AG09309 (cell line): ENCODE measurements at places on chromosomes 11 and 22.
A peak's percentile ranks its signal among the peaks of the same experiment; 100 is the strongest.

GRCh38 chr11:1051356-1052132 is 15.0 kb upstream of the MUC6 start:
- no peak for DNase-seq

- peak; percentile 44 for DNase-seq
These were observed 289.2 kb downstream of the MN1 start for GRCh38 chr22:27512283-27512761.

DNA sequence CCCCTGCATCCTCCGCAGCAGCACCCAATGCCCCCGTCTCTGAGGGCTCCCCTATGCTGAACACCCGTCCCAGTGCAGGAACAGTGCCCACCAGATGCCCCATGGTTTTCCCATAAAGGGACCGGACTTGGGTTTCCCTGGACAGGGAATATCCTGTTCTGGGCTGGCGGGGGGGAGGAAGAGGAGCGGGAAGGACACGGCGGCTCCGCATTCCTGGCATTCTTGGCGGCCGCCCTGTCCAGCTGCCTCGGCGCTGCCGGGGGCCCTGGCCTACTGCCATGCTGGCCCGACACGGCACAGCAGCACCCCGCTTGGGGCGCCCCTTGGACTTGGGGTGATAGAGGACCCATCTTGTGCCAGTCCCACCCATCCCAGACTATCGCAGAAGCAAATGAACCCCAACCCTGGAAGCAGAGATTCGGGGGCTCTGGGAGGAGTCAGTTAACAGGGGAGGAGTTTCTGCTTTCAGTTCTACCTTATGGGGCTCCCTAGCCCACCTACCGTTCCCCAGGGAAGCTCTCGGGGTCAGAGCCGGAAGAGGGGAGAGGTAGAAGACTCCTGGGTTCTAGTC is 23.7 kb upstream of the CBX7 start:
- no peak for DNase-seq

- DNase-seq = no peak
These were observed 1.0 kb upstream of the ROBO4 start for GRCh38 chr11:124898711-124899110.

- DNase-seq = no peak
These were observed at the start of gene MRGPRX2 for GRCh38 chr11:19060629-19061028. Gene MRGPRX2 (minus strand): TSS chr11:19060717. CDS start chr11:19056402, 4,315 bp downstream.

- DNase-seq = no peak
These were observed 709 bp downstream of the MRGPRX4 start for GRCh38 chr11:18173225-18173866.

GRCh38 chr11:2097998-2098690 is 41.0 kb downstream of the IGF2 start:
- no peak for DNase-seq

DNA sequence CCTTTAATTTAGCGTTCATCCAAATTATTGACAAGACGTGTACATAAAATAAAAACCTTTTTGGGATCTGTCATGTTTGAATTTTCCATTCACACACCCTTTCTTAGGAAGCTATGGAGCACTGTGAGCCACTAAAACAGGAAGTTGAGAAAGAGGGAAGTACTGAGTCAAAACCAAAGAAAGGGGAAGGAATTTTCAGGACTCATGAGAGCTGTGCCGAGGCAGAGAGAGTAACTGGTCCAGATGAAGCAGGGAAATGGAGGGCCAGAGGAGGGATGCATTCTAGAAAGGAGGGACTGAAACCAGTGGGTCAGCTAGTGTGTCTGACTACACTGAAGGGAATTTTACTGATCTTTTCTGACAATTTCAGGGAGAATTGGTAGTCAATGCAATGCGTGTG is 24.9 kb downstream of the APLP2 start:
- no peak for DNase-seq

- DNase-seq = no peak
These were observed 4.7 kb downstream of the GAL3ST1 start for GRCh38 chr22:30569674-30570202.

DNA sequence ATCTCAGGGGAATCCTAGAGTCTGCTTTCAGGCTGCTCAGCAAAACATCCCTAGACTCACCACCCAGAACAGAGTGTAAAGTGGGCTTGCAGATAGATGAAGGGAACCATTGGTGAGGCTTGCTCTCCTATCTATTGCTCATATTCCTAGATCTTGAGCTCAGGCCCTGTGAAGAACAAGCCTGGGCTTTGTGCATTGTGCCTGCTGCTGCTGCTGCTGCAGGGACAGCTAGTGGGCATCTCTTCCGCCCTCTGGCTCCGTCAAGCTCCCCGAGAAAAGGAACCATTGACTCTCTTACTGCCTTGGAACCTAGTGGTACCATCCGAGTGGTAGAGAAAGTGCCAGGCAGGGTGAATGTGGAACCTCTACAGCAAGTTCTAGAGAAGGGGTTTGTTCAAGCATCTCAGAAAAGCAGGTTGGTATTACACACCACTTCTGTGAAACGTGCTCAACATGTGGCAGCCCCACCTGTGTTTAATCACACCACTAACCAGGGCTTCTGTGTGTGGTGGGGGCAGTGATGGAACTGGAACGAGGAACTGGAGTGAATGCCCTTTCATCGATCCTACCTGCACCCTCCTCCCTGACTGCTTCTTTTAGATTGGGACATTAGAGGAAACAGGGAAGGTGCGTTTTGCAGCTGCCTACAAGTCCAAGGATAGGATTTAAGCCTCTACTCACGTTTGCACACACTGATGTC is 4.4 kb downstream of the BACE1-AS start:
- no peak for DNase-seq

GRCh38 chr11:67371189-67371910 is 2.0 kb downstream of the CLCF1 start:
- no peak for DNase-seq

GRCh38 chr11:19988598-19988997 is 171.7 kb downstream of the DBX1 start:
- DNase-seq = peak; percentile 89

DNA sequence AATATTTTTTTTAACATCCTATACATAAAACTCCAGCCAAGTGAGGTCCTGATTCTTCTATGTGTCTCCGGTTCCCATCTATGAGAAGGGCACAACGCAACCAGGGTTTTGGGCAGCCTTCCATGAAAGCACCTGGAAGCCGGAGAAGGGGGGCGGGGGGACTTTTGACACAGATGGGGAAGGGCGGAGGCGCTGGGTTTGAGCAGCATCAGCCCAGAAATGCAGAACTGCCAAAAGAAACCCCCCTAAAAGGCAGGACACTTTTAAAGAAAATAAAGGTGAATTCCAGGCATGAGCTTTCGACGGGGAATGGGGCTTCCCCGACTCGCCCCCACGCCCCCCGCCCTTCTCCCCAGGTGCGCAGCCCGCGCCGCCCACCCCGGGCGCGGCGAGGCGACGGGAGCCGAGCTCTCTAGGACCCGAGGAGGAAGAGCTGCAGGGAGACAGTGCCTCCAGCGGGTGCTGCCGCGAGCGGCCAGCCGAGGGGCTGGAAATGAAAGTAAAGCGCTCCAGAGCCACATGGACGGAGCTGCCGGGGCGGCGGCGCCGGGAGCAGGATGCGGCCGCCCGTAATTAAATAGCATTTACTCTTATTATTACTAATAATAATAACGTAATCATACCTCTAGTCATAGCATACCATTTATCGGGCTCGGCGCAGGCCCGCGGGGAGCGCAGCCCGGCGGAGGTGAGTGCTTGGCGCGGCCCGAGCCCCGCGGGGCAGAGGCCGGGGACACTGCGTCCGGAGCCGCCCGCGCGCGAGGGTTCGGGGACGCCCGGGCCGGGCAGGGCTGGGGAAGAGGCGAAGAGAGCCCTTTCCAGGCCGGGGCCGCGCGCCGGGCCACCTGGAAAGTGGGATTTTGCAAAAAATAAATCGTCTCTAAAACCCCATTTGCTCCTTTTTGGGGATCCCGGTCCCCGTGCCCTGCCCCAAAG is at the start of gene ZC3H7B:
Gene ZC3H7B, plus strand, starts transcription at position 441 of the 936 bp plus-strand sequence. CDS start 19,136 bp downstream, outside the sequence.
- DNase-seq = no peak

DNA sequence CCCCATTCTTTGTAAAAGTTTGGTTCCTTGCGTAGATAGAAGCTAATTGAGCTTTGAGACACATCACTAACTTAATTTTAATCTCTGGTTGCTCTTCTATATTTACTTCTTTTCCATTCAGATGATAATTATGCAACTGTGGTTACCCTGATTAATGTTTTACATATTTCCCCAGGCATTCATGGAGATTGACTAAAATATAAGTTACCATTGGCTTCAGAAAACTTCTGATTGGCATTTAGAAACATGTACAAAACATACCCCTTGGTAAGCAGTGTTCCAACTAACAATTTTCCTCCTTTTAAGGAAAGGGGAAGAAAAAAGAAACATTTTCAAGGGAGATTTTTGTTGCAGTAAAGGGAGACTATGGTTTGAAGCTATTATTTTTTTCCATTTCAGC is 43.9 kb downstream of the FAT3 start:
- DNase-seq = no peak

- DNase-seq = no peak
These were observed 16.1 kb downstream of the PKNOX2 start for GRCh38 chr11:125180413-125181305.

- DNase-seq = no peak
These were observed 20.0 kb downstream of the PPFIA1 start for GRCh38 chr11:70290361-70291065.

DNA sequence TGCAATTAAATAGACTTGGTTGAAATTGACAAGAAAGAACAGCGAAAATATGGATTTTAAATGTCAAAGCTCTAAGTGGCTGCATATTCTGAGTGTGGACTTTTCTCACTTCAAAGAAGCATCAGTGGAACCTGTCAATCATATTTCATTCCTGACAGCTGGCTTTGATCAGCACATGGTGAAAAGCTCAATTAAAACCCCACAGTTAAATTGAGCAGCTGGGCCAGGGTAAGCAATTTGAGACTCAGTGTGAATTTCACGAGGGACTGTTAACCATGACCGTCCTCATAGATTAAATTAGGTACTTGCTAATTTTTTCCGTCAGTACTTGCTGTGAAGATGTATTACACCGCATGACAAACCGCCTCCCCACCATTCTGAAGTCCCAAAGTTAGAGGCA is 11.0 kb upstream of the OR10D3 start:
- no peak for DNase-seq

DNA sequence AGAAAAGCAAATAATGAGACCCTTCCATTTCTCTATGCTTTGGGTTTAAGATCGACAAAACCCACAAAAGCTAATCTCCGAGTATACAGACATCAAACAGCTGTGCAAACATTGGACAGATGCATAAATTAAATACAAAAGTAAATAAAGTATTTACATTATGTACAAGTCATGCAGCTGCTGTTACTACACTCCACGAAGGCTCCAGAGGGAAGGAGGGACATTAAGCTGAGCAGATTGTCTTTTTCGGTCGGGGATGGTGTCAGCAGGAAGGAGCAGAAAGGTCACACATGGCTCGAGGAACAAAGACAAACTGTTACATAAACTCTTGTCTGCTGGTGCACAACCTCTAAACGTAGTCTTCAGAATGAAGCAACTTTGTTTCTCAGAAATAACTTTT is 88.8 kb upstream of the BARX2 start:
- no peak for DNase-seq

DNA sequence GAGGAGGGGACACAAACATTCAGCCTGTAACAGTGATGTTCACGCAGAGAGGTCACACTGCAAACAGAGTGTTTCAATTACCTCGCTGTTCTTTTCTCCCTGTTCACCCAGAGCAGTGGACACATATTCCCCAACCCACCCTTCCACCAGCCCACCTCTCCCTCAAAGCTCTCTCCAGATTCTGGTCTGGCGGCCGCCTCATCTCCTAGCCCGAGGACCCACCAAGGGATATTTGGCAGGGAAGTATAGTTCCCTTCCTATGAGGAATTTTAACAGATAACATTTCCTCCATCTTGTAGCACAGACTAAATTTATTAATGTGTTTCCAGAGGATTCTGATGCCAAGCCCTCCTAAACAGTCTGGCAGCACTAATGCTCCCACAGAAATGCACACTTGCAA is 111.0 kb upstream of the LMO1 start:
- no peak for DNase-seq

DNA sequence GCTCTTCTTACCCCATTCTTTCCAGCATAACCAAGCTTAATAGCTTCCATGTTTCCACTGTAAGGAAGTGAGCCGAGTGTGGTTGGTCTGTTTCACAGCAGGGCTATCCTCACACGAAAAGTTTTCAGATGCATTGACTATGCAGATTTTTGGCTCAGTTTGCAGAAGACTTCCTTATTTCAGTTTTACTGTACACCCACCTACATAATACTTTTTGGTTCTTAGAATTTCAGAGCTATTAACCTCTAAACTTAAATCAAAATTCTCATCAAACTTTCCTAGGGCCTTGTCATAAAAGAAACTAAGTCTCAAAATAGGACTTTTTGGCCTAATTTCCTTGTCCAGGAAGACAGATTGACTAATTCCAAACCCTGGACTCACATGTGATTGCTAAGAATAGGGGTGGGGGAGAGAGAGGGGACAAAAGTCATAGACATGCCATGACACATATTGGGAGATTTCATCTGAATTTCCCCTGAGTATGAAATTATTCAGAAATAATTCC is 7.3 kb upstream of the EHF start:
- no peak for DNase-seq

GRCh38 chr11:103441021-103441420 is 331.8 kb downstream of the DYNC2H1 start:
- DNase-seq = no peak

GRCh38 chr11:4084406-4085125 is 10.0 kb upstream of the RRM1 start:
- no peak for DNase-seq

DNA sequence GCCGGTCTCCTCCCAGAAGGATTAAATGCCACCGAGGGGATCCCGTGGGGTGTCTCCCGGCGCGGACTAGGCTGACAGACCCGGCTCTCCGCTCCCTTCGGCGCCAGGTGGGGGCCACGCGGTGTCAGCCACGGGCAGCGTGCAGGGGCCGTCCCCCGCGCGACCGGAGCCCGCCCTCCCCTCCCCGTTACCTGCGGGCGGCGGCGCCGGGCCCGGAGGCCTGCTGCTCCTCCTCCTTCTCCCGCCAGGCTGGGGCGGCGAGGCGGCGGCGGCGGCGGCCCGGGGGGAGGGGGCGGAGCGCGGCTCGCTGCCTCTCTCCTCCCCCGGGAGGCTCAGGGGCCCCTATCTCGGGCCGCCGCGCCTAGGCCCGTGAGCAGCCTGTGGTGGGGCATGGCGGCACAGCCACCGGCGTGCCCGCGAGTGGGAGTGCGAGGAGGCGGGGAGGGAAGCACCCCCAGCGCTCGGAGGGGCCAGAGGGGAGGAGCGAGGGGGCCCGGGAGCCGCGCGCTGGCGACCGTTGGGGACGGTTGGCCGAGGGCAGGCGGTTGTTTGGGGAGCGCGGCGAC is 450 bp downstream of the ZBTB44 start:
- DNase-seq = no peak

DNA sequence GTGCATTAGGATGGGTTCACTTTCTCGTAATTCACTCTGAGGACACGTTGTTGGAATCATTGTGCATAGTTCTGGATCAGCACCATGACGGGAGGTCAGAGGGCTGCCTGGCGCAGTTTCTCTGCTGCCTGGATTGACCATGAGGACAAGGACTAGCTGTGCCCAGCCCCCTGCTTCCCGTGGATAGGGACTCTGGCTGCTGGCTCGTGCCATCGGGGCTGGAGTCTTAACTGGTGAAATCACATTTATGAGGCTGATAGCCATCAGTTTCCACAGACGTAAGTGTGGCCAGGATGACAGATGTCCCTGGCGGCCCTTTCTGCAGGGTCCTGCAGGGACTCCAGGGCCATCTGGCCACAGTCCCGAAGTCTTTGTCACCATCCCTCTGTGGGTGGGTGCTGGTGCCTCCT is 24.1 kb upstream of the GRAMD4 start:
- DNase-seq = no peak
